ENCODE measurements at places on chromosomes 1 and 21.

GRCh38 chr1:163980394-163980793, 578.6 kb upstream of the PBX1 start:
- no peak for DNase-seq

GRCh38 chr21:38804030-38804788, 1.5 kb upstream of the ETS2 start:
- no peak for DNase-seq

DNA sequence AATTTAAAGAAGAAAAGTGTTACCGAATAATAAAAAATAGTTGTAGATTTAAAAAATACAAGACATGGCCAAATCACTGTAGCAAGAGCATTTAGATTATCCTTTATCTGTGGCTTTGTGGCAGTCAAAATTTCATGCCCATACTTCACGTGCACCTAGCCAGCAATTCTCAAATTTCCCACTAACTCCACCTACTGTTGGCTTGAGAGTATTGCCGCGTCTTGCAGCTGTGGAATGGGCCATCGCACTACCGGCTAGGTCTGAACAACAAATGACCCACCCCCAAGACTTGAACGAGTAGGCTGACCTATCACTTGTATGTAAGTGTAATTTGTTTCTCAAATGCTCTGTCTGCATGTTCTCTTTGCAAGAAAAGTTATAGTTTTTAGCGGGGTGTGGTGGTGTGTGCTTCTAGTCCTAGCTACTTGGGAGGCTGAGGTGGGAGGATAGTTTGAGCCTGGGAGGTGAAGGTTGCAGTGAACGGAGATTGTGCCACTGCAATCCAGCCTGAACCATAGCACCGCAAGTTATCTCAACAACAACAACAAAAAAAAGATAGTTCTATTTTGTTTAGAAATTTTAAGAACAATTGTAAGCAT, 4.1 kb downstream of the KRTAP13-4 start:
- DNase-seq: peak; percentile 21

GRCh38 chr1:219086956-219087469, 86.7 kb upstream of the LYPLAL1 start:
- DNase-seq: no peak

- peak; percentile 6 for DNase-seq
These were observed 974.8 kb downstream of the ADGRL2 start for GRCh38 chr1:82775406-82776000.

DNA sequence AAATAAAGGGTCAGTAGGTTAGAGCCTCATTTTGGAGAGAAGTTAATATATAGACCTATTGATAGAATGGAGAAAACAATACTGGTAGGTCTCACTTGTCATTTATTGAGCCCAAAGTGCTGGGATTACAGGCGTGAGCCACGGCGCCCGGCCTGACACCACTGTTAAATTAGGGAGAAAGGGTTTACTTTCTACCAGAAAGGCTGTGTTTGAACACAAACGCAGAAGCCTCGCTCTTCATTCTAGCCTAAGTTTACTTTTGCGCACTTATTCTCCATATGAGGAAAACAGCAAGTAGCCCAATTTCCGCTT, 710 bp upstream of the PRPF3 start:
- DNase-seq: no peak

DNA sequence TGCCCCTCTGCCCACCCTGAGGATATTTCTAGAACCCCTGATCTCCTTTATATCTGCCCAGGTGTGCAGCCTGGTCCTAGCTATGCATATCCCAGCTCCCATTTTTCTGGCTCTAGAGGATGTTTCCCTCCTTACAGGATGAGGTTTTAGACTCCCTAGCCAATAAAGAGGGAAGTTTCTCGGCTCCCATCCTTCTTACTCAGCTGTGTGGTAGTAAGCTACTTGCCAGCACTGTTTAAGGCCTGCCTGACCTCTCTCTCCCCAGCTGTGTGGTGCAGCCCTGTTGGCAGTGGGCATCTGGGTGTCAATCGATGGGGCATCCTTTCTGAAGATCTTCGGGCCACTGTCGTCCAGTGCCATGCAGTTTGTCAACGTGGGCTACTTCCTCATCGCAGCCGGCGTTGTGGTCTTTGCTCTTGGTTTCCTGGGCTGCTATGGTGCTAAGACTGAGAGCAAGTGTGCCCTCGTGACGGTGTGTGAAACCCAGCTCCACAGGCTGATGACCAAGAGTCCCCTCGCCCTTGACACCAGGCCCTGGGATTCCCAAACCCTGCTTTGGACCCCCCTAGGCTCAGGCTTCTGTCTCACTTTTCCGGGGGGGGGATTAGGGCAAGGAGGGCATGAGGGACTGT, 7.8 kb upstream of the P3R3URF start:
- DNase-seq: no peak

GRCh38 chr1:5855196-5855897, 136.9 kb downstream of the NPHP4 start:
- DNase-seq: no peak

DNA sequence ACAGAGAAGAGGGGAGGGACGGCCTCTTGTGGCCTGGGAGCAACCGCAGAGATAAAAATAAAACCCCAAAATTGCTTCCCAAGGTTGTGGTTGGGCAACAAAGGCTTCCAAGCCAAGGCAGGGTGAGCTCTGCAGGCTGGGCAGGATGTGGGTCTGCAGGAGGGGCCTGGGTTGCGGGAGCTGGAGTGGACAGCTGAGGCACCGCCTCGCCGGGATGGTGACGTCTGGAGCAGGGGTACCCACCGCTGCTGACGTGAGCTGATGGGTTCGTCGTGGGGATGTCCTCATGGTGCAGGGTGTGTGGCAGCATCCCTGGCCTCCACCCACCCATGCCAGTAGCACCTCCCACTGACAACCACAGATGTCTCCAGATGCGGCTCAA, 3.7 kb downstream of the AURKAIP1 start:
- DNase-seq: no peak
